Thyroid gland (tissue), 4 donors: ENCODE measurements at places on chromosomes 16 and 17. TPM values are rescaled to one million over a fixed set of nuclear protein-coding genes. Genes with fewer than 3 reads are reported as not detected.

The STX8 gene
- 73.0 TPM for total RNA-seq

The WNK4 gene
- 0.45 TPM for total RNA-seq

DNA sequence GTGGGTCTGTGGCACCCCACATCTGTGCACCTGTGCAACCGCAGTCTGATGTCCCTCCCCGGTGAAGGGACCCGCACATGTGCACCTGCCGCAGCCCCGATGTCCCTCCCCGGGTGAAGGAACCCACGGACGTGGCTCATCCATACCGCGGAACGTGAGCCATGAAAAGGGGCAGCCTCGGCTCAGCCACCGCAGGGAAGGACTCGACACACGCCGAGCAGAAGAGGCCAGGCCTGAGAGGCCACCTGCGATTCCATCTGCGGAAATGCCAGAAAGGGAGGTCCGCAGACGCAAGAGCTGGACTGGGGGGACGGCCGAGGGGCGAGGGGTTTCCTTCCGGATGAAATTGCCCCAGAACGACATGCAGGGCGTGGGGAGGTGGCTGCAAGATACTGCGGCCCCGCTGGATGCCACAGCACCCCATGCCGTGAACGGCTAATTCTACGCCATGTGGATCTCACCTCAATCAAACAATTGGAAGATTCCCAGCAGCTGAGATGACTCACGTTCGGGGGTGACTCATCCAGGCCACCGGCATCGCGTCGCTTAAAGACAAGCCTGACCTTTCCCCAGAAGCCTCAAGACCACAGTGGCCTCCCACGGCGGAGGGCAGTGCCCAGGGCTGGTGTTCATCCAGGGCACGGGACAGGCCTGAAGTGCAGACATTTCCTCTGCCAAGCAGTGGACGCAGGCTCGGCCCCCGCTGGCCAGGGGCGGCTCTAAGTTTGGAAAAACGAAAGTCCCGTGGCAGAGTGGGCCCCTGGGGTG lies 21.0 kb downstream of the SOX8 start:
- H3K27me3 ChIP-seq: no peaks in the 10 kb centered on the region
- no peak for DNase-seq
- H3K4me1 ChIP-seq: peaks cover 3% of the 10 kb centered on the region
- no peak overlapping the region for H3K27ac ChIP-seq

DNA sequence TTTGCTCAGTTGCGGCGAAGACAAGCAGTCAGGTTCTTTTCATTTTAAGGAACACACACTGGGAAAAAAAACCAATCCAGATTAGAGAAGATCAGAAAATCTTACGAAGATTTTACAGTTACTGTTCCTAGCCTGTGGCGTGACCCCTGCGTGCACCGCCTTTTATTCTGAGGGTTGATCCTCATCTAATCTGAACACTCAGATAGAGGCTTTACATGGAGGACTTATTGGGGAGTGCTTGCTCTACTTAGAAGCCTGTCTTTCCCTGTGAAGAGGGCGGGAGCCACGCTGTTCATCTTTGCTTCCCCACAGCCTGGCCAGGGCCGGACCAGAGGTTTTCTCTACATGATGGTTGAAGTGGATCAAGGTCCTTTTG lies 1.4 kb downstream of the TBC1D24 start:
- no peak overlapping the region for H3K4me3 ChIP-seq
- H3K36me3 ChIP-seq: no peaks in the 10 kb centered on the region
- no peaks in the 10 kb centered on the region for H3K27me3 ChIP-seq
- no peak for DNase-seq
- H3K27ac ChIP-seq: no peak overlapping the region
- peaks cover 27% of the 10 kb centered on the region for H3K4me1 ChIP-seq

GRCh38 chr16:30185683-30186421 lies 2.5 kb downstream of the CORO1A start:
- no peak overlapping the region for H3K4me3 ChIP-seq
- no peaks in the 10 kb centered on the region for H3K27me3 ChIP-seq
- peak; percentile 22 for DNase-seq
- peaks cover 7% of the 10 kb centered on the region for H3K4me1 ChIP-seq

GRCh38 chr17:79992649-79993389 lies 42.9 kb downstream of the TBC1D16 start:
- no peak overlapping the region for H3K27ac ChIP-seq
- no peaks in the 10 kb centered on the region for H3K36me3 ChIP-seq
- H3K4me1 ChIP-seq: peaks cover 17% of the 10 kb centered on the region
- DNase-seq: no peak
- no peaks in the 10 kb centered on the region for H3K27me3 ChIP-seq
- H3K4me3 ChIP-seq: no peak overlapping the region

The EXOC3L1 gene
- total RNA-seq: 8.1 TPM

The CD300LF gene
- not detected for total RNA-seq

DNA sequence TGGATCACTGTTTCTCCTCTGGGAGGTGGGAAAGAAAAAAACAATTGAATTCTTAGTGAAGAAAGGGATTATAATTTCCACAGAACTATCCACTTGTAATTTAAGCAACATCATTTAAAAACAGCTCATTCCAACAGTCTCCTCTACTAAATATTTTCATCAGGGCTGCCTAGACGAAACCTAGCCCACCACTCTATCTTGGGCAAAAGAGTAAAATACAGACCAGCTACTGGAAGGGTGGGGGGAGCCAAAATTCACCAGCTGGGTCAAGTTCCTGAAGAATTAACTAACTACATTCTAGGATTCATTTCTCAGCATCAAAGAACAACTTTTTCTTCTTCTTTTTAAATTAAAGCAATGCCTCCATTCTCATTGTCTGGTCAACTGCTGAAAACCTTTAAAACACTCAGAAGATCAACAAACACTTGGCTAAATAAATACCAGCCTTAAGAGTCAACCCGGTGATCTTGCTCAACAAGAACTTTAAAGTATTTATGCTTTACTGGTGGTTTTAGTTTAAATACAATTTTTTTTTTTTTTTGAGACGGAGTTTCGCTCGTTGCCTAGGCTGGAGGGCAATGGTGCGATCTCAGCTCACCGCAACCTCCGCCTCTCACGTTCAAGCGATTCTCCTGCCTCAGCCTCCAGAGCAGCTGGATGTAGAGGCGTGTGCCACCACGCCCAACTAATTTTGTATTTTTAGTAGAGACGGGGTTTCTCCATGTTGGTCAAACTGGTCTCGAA lies 25.2 kb downstream of the KANSL1 start:
- H3K27ac ChIP-seq: peak overlapping the region; percentile 61
- no peak overlapping the region for H3K4me3 ChIP-seq
- no peaks in the 10 kb centered on the region for H3K27me3 ChIP-seq
- H3K4me1 ChIP-seq: peaks cover 88% of the 10 kb centered on the region
- DNase-seq: no peak
- H3K36me3 ChIP-seq: peaks cover 10% of the 10 kb centered on the region

GRCh38 chr17:69810326-69810965 lies 264.6 kb upstream of the KCNJ16 start:
- H3K27ac ChIP-seq: no peak overlapping the region
- no peaks in the 10 kb centered on the region for H3K36me3 ChIP-seq
- no peak overlapping the region for H3K4me3 ChIP-seq
- DNase-seq: no peak
- H3K27me3 ChIP-seq: no peaks in the 10 kb centered on the region

The KRTAP4-3 gene
- total RNA-seq: not detected

DNA sequence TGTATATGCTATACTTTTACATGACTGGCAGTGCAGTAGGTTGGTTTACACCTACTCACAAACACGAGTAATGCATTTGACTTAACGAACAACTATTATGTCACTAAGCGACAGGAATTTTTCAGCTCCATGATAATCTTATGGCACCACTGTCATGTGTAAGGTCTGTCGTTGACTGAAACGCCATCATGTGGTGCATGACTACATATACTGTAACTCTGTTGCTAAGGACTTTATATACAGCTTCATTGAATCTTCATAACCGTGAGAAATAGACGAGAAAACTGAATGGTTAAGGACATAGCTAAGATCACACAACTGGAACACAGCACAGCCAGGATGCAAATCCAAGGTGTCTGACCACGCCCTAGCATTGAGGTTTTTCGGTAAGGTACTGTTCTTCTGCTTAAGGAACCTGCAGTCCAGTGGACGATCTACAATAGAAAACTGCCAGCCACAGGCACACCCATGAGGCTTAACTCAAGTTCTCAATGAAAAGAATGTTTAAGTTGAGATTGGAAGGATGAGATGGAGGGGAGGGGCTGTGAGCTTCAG lies 3.3 kb downstream of the CFAP20 start:
- peaks cover 48% of the 10 kb centered on the region for H3K4me1 ChIP-seq
- no peak overlapping the region for H3K4me3 ChIP-seq
- no peaks in the 10 kb centered on the region for H3K27me3 ChIP-seq
- H3K27ac ChIP-seq: no peak overlapping the region

- H3K4me3 ChIP-seq: no peak overlapping the region
- DNase-seq: no peak
- H3K36me3 ChIP-seq: no peaks in the 10 kb centered on the region
- H3K27ac ChIP-seq: no peak overlapping the region
Observed at GRCh38 chr17:74165797-74166365, 37.6 kb upstream of the RPL38 start.

- DNase-seq: no peak
- H3K27me3 ChIP-seq: no peaks in the 10 kb centered on the region
- no peak overlapping the region for H3K27ac ChIP-seq
- H3K4me3 ChIP-seq: no peak overlapping the region
Observed at GRCh38 chr17:74042744-74043486, 160.6 kb upstream of the RPL38 start.

The CD300LB gene
- total RNA-seq: not detected

- H3K4me1 ChIP-seq: peaks cover 7% of the 10 kb centered on the region
- no peaks in the 10 kb centered on the region for H3K36me3 ChIP-seq
- H3K27ac ChIP-seq: no peak overlapping the region
- no peak overlapping the region for H3K4me3 ChIP-seq
Observed at GRCh38 chr16:56866955-56867830, 2.2 kb downstream of the SLC12A3 start.

GRCh38 chr17:74194682-74195081 lies 8.8 kb upstream of the RPL38 start:
- no peaks in the 10 kb centered on the region for H3K36me3 ChIP-seq
- no peak overlapping the region for H3K27ac ChIP-seq
- DNase-seq: no peak
- H3K4me3 ChIP-seq: no peak overlapping the region
- no peaks in the 10 kb centered on the region for H3K27me3 ChIP-seq

DNA sequence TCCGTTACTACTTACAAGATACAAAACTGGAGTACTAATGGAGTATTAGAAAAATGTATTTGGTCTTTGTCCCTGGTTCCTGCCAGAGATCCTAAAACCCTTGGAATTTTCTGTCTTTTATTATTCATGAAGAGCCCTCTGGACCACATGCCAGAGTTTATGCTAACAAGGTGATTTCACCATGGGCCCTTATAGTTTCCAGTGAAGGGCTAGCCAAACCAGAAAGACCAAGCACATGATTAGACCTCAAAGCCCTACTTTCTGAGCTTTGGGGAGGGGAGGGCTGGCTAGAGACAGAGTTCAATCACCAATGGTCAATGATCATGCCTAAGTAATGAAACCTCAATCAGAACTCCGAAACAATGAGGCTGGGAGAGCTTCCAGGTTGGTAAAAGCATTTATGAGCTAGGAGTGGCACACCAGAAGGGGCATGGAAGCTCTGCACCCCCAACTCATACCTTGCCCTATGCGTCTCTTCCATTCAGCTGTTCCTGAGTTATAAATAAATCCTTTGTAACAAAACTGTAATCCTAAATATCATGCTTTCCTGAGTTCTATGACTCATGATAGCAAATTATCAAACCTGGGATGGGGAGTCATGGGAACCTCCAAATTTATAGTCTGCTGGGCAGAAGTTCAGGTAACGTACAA lies 10.4 kb downstream of the DCUN1D3 start:
- peaks cover under 1% of the 10 kb centered on the region for H3K4me1 ChIP-seq
- no peaks in the 10 kb centered on the region for H3K36me3 ChIP-seq
- DNase-seq: no peak
- H3K27ac ChIP-seq: no peak overlapping the region

DNA sequence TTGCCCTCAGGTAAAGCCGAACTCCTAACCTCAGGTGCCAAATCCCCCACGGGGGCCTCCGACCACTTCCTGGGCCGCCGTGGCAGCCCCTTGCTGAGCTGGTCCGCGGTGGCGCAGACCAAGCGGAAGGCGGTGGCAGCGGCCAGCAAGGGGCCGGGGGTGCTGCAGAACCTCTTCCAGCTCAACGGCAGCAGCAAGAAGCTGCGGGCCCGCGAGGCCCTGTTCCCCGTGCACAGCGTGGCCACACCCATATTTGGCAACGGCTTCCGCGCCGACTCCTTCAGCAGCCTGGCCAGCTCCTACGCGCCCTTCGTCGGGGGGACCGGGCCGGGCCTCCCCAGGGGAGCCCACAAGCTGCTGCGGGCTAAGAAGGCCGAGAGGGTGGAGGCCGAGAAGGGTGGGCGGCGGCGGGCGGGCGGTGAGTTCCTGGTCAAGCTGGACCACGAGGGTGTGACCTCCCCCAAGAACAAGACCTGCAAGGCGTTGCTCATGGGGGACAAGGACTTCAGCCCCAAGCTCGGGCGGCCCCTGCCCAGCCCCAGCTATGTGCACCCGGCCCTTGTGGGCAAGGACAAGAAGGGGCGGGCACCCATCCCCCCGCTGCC lies 51.6 kb downstream of the ACTG1 start:
- H3K4me3 ChIP-seq: no peak overlapping the region
- H3K27me3 ChIP-seq: no peaks in the 10 kb centered on the region
- H3K27ac ChIP-seq: no peak overlapping the region
- peaks cover 17% of the 10 kb centered on the region for H3K36me3 ChIP-seq

GRCh38 chr17:81192386-81193050 lies 26.5 kb upstream of the AATK start:
- no peak overlapping the region for H3K4me3 ChIP-seq
- no peak overlapping the region for H3K27ac ChIP-seq
- H3K36me3 ChIP-seq: no peaks in the 10 kb centered on the region
- no peak for DNase-seq
- H3K4me1 ChIP-seq: no peaks in the 10 kb centered on the region
- H3K27me3 ChIP-seq: no peaks in the 10 kb centered on the region

- H3K27me3 ChIP-seq: no peaks in the 10 kb centered on the region
- no peak overlapping the region for H3K27ac ChIP-seq
- no peaks in the 10 kb centered on the region for H3K36me3 ChIP-seq
- DNase-seq: peak; percentile 3
- no peak overlapping the region for H3K4me3 ChIP-seq
Observed at GRCh38 chr17:33786478-33786877, 468.6 kb upstream of the CCL2 start.

- H3K27me3 ChIP-seq: no peaks in the 10 kb centered on the region
- DNase-seq: no peak
- H3K4me3 ChIP-seq: no peak overlapping the region
- H3K36me3 ChIP-seq: no peaks in the 10 kb centered on the region
Observed at GRCh38 chr16:78396046-78396445, 296.6 kb downstream of the WWOX start.

- H3K4me1 ChIP-seq: peaks cover 16% of the 10 kb centered on the region
- H3K36me3 ChIP-seq: no peaks in the 10 kb centered on the region
- DNase-seq: peak; percentile 92
- peak within 1 kb of the TSS; percentile 77 for H3K4me3 ChIP-seq
- H3K27me3 ChIP-seq: no peaks in the 10 kb centered on the region
Observed at GRCh38 chr16:56729735-56730662, at the start of gene NUP93. Gene NUP93 (plus strand): TSS chr16:56730129. CDS start chr16:56748248, 18,119 bp downstream.

The KRT33B gene
- not detected for total RNA-seq

The HSBP1 gene
- total RNA-seq: 23.0 TPM

The CCL5 gene
- total RNA-seq: 5.3 TPM

The LAT gene
- 10.6 TPM for total RNA-seq
